ENCODE measurements at places on chromosomes 5 and 9.

- no peak for DNase-seq
These were observed 164.0 kb upstream of the RAD23B start for GRCh38 chr9:107118863-107119624.

DNA sequence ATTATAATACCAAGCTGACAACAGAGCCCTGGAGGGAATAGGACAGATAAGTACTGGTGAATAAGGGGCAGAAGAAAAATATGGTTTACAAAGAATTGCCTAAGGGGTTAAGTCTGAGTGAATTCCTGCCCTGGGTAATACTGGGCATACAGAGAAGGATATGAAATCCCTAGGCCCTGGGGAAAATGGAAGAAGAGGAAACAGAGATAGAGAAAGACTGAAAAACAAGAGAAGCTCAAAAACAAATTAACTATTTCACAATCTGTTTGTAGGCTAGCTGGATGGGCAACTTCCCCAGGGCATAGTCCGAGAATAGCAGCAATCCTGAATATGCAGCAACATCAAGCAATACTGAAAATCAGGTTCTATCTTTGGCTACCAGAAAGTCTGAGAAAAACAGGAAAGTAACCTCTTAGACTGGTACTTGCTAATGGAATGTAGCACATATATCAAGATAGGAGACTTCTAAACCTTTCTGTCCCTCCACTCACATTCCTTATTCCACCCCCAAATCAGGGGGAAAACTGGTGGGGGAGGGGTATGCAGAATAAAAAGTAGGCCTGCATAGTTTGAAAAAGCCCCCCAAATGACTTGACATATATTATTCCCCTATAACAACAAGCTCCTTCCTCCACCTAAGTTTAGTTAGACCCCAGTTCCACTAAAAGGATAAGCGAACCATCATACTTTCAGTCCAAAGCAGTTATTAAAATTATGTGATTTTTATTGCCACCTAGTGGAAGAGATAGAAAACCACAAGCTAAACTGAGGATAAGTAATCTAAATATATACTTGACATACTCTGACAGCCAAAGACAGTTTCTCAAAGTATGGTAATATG is 20.6 kb downstream of the SLC38A9 start:
- no peak for DNase-seq

DNA sequence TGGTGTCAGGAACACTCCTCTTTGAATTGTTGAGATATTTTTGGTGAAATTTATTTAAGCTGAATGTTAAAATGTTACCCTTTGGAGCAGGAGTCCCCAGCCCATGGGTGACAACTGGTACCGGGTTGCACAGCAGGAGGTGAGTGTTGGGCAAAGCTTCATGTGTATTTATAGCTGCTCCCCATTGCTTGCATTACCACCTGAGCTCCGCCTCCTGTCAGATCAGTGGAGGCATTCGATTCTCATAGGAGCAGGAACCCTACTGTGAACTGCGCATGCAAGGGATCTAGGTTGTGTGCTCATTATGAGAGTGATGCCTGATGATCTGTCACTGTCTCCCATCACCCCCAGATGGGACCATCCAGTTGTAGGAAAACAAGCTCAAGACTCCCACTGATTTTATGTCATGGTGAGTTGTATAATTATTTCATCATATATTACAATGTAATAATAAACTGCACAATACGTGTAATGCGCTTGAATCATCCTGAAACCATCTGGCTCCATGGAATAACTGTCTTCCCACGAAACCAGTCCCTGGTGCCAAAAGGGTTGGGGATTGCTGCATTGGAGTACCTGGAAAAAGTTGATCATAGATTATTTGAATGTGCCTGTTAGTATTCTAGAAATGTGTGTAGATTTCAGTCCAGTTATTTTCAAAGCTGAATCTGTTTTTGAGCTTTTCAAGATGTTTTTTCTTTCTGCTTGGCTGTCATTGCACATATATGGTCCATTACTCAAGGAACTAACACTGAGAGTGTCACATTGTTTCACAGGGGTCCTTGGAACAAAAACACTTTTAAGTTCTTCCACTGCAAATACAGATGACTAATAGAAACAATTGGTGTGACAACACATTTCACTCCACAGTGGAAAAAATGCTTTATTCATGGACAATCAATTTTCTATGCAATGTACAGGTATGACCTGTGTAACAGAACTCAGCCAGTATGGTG is 104.6 kb upstream of the TNFAIP8 start:
- no peak for DNase-seq

DNA sequence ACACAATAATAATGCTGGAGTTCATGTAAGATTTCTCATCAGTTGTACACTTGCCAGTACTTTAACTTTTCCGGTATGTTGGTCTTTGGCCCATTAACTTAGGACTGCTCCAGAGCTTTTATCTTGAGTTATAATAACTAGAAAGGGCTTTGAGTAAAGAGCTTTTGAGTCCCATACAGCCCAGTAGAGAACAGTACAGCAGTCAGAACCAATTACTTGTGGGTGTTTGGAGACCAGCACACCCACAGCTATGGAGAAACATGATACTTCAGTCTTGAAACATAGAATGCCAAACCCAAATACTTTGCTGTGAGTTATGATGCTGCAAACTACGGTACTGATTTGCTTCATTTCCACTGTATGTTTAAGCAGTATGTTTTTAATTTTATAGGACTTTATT is 374.3 kb downstream of the CCDC171 start:
- DNase-seq: no peak

DNA sequence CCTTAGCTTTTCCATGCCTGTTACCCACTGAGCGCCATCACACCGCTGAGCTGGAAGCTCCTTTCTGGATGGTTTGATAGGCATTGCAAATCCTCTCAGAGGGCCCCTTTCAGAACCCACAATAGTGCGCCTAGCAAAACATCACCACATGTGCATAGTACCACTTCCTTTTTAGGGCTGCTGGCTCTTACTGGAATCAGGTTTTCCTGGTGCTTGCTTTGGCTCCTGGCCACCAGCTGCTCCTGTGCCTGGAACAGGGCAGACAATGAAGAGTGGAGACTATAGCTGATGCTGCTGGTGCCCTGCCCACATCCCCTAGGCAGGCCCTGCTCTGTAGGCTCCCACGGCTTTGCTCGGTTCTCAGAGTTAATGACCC is 163.6 kb upstream of the SEMA6A start:
- no peak for DNase-seq

- DNase-seq: no peak
These were observed 66.8 kb downstream of the RASGEF1C start for GRCh38 chr5:180142021-180142765.
